ENCODE measurements at places on chromosomes 6 and 20.

GRCh38 chr6:100810015-100810414 lies 71.1 kb downstream of the ASCC3 start:
- no peak for DNase-seq

- DNase-seq: no peak
These were observed 22.3 kb downstream of the ELOVL5 start for GRCh38 chr6:53326372-53327016.

DNA sequence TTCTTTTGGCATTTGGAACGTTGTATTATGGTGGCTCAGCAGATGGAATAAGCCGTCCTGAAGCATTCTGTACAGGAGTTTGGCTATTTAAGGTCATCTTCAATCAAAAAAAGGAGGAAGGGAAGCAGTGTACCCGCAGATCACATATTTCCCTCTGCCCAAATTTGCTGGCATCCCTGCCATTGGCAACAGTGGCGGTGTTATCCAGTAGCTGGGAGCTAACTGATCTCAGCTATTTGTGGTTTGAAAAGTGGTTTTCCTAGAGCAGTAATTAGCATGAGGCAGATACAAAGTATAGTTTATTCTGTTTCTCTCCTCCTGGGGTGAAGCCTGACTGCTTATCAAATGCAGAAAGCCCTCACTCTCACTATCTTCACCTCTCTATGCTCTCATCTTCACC lies 576.8 kb downstream of the QKI start:
- no peak for DNase-seq

GRCh38 chr6:145761584-145761983 lies 26.3 kb upstream of the EPM2A start:
- DNase-seq: no peak

DNA sequence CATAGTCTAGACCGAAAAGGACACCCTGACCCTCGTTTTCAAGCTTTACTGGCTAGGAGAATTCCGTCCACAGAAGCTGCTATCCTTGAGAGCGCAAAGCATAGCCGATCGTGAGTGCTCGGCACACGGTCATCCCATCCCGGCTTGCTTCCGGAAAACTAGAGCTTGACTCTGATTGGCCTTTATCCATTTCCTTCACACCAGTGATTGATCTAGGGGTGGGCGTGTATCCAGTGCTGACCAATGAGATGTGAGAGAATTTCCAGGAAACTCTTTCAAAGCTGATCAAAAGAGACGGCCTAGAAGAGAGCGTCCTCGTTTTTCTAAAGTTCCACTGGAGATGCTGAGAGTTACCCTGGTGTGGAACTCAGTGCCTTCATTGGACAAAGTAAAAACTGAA lies 41.0 kb upstream of the NFATC2 start:
- DNase-seq: no peak

DNA sequence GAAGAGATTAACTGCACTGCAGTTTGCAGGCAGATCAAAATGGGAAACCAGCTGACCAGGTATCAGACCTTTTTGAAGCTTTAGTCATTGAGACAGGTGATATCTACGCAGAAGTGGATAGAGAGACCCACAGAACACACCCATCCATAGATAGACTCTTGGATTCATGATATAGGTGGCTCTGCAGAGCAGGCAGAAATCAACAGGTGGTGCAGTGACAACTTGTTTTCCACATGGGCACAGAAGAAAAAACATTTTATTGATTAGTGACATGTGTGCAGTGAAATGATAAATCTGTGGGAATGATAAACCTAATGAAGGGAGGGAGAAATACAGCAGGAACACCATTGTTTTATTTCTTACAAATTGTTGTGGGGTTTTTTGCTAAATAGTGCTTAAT lies 45.2 kb downstream of the NUDT3 start:
- no peak for DNase-seq

GRCh38 chr6:2209226-2209809 lies 36.1 kb downstream of the GMDS start:
- DNase-seq: no peak

- peak; percentile 23 for DNase-seq
These were observed 943 bp downstream of the ZUP1 start for GRCh38 chr6:116667623-116668022.

GRCh38 chr6:13135152-13135551 lies 193.2 kb downstream of the TBC1D7 start:
- DNase-seq: no peak

GRCh38 chr20:56522311-56522710 lies 2.2 kb upstream of the FAM209A start:
- DNase-seq: no peak

DNA sequence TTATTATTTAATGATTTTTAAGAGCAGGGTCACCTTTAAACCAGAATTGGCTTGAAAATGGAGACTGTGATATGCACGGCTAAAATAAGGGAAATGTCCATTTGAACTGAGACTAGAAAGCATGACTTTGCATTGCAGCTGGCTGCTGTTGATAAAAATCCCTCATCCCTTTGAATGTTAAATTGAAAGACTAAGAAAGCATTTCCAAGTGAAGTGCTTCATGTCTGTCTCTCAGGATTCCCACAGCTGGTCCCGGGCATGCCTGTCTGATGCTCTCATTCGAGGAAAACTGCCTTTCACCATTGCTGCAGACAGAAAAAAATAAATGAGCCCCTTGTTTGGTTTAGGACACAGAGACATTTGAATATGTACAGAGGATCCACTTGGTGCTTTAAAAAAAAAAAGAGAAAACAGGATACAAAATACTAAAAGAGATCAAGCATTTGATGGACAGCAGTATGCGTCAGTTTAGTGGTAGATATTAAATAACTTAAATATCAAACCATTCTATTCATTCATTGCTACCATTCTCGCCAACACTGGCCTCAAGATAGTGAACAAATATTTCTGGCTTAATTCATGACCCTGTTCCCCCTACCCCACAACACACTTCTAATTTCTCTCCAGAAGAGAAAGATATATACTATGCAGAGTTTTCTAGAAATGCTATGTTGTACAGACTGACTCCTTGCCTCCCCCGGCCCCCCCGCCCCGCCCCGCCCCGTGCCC lies 55.0 kb downstream of the TBC1D7 start:
- DNase-seq: no peak

- DNase-seq: no peak
These were observed 251.5 kb downstream of the TFAP2A start for GRCh38 chr6:10163203-10163962.

- no peak for DNase-seq
These were observed 38.7 kb downstream of the SLC35D3 start for GRCh38 chr6:136960781-136961180.

- DNase-seq: no peak
These were observed 42.6 kb upstream of the IL17A start for GRCh38 chr6:52143551-52143950.

All from memory B cell (primary cell).